ENCODE measurements at places on chromosomes 7 and 10. TPM values are rescaled to one million over a fixed set of nuclear protein-coding genes. Genes with fewer than 3 reads are reported as not detected.
A peak's percentile ranks its signal among the peaks of the same experiment; 100 is the strongest.

The MTG1 gene
- total RNA-seq: 25.9 TPM

DNA sequence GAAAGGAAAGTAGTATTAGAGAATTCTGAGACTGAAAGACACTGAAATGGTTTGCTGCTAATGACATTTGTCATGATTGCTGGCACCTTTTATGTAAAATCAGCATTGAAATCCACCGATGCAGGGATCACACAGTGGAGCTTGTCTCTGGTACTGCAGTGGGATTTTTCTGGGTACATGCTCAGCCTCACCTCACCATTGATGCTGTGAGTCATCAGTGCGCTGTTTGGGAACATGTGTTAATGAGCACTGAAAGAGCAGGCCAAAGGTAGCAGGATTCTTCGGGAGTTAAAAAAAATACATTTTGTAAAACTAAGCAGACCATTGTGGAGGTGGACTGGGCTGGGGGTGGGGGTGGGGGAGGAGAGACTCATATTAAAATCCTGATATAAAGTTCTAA, 174.9 kb downstream of the CREB5 start:
- no peak for DNase-seq

DNA sequence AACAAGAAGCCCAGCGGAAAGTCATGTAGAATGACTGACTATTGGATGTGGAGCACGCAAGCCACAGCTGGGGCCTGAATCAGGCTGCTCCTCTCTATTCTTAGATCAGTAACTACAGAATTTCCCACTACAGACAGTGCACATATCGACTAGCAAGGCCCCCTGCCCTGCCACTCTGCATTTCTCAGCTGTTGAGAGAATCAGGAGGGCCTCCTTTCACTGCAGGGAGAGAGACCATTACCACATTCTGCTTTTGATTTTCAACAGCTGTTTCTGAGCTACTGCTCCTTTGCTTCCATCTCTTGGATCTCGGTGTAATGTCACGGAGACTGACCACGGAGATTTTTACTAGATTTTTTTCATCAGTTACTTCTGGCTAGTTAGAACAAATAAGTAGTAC, 73.8 kb downstream of the PON1 start:
- no peak for DNase-seq

- no peak for DNase-seq
Measured at GRCh38 chr7:70457883-70458680, 673.9 kb upstream of the GALNT17 start.

DNA sequence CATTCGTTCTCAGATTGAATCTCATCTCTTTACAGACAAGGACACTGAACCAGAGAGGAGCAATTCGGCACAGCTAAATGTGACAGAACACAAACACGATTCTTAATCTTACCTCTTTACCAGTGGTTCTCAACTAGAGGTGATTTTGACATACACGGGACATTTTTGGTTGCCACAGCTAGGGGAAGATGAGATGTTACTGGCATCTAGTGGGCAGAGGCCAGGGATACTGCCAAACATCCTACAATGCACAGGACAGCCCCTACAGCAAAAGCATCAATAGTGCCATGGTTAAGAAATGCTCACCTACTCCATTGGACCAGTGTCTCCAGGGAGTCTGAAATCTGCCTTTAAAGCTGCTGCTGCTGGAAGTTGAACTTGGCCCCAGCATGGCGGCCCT, 27.3 kb downstream of the PDE1C start:
- DNase-seq: no peak

- no peak for DNase-seq
Measured at GRCh38 chr7:149751043-149751775, 22.2 kb downstream of the ZNF467 start.

The HNRNPH3 gene
- total RNA-seq: 121 TPM

- DNase-seq: no peak
Measured at GRCh38 chr10:51083356-51083853, 9.1 kb downstream of the PRKG1 start.

The MRPS24 gene
- 53.6 TPM for total RNA-seq

GRCh38 chr10:110498982-110499795, 1.5 kb downstream of the DUSP5 start:
- DNase-seq: no peak

- no peak for DNase-seq
Measured at GRCh38 chr7:37546677-37547076, 98.0 kb upstream of the ELMO1 start.

The CEP55 gene
- 1.4 TPM for total RNA-seq

The MEPCE gene
- total RNA-seq: 31.8 TPM

- no peak for DNase-seq
Measured at GRCh38 chr7:98249106-98249505, 2.9 kb downstream of the TECPR1 start.

DNA sequence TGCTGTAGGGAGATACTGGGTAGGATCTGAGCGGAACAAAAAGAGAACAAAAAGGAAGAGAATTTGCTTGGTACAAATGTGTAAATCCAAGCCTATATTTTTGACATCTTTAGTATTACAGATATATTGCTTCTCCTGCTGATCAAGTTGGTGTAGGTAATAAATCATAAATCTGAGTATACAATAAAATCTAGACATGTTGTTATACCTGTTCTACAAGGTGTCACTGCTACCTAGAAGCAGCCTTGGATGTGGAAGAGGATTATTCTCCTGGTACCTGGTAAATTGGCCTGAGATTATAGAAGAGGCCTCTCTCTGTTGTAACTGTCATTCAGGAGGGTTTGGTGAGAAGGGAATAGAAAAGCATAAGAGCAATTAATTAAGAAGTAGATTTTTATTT, 89.9 kb upstream of the LSM8 start:
- no peak for DNase-seq

- DNase-seq: no peak
Measured at GRCh38 chr7:142805350-142806021, 34.7 kb downstream of the PRSS2 start.

The RPEL1 gene
- total RNA-seq: not detected

- DNase-seq: no peak
Measured at GRCh38 chr7:18866359-18867036, 250.9 kb downstream of the TWIST1 start.

The HMX3 gene
- total RNA-seq: not detected

DNA sequence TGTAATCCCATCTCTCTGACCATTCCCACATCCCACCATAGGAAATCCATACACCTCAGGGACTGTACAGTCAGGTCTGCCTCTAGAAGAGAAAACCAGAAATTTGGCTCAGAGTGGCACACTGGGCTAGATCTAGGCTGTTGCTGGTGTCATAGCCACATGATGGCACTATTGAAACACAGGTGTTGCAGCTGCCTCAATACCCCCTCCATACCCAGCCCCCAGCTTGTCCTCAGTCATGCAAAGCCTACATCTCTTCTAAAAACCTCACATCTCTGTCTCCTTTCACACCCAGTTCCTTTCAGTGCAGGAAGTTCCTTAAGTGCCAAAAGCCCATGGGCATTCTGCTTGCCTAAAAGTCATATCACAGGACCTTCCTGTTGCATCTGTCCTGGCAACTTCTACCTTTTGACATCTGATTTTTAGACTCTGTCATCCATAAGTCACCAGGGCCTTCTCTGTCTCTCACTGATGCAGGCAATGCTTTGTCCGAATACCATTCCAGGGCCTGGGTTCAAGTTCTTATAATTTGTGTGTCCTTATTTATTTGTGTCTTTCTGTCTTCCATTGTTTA, 27.0 kb upstream of the HIBADH start:
- DNase-seq: no peak

The PRR15 gene
- total RNA-seq: 1.6 TPM

The HPSE2 gene
- 6.3 TPM for total RNA-seq

DNA sequence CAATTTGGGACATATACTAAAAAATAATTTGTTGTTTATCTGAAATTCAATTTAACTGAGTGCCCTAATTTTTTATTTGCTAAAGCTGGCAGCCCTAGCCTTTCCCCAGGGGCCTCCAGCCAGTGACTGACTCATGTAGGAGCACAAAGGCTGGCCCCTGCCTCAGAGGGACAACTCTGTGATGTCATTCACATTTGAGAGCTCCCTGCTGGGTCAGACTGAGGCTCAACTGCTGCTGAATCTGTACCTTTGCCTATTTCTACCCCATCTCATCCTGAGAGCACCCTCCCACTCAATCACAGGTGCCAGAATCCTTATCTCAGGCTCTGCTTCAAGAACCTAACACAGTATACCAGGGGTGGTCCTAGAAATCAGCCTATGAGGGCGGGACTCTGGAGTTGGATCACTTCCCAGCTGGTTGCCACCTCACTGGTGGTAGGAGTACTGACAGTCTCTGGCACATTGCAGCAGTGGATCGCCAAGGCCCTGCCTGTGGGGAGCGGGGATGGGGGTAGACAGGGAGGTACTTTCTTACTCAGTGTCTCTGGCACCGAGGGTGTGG, 11.6 kb downstream of the GCK start:
- no peak for DNase-seq

DNA sequence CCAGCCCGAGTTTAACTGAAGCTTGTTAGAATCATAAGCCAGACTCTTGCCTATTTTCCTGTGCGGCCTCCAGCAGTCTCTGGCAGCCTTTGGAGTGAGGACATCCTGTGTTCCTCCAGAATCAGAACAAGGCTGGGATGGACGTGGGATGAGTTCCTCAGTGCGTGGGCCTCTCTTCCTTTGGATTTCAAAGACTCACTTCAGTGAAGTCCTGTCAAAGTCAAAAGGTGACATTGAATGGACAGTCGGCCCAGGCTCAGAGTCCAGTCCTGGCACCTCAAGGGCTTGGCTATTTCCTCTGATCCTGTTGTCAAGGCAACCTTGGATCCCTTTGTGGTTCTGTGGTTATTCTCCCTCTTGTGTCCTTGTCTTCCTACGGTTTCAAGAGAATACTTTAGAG, 21.4 kb upstream of the SMC3 start:
- DNase-seq: no peak

- no peak for DNase-seq
Measured at GRCh38 chr10:119737823-119738222, 12.0 kb downstream of the INPP5F start.

The TLL2 gene
- 0.12 TPM for total RNA-seq

- DNase-seq: no peak
Measured at GRCh38 chr10:16984242-16984641, 145.4 kb downstream of the CUBN start.

- no peak for DNase-seq
Measured at GRCh38 chr10:96831200-96831866, 765 bp upstream of the LCOR start.

The AKAP9 gene
- total RNA-seq: 81.2 TPM

DNA sequence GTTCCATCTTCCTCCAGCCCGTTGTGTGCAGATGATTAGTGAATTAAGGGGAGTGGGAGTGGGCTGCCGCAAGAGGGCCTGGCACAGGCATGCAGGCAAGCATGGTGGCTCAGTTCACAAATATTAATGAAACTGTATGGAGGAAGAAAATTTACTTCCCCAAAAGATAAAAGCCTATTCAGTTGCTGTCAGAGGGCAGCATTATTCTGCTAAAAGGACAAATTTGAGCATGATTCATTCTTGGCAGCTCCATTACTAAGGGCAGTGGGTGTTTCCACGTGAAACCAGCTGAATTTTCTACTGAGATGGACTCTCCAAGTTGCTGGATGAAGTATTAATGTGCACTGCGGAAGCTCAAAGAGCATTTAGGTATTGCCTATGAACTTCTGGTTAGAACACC, 90.9 kb upstream of the WDR11 start:
- DNase-seq: no peak

The CHCHD2 gene
- 187 TPM for total RNA-seq

- DNase-seq: no peak
Measured at GRCh38 chr10:71203124-71203523, 9.2 kb upstream of the UNC5B start.

- no peak for DNase-seq
Measured at GRCh38 chr7:46746695-46747687, 825.9 kb upstream of the IGFBP3 start.

DNA sequence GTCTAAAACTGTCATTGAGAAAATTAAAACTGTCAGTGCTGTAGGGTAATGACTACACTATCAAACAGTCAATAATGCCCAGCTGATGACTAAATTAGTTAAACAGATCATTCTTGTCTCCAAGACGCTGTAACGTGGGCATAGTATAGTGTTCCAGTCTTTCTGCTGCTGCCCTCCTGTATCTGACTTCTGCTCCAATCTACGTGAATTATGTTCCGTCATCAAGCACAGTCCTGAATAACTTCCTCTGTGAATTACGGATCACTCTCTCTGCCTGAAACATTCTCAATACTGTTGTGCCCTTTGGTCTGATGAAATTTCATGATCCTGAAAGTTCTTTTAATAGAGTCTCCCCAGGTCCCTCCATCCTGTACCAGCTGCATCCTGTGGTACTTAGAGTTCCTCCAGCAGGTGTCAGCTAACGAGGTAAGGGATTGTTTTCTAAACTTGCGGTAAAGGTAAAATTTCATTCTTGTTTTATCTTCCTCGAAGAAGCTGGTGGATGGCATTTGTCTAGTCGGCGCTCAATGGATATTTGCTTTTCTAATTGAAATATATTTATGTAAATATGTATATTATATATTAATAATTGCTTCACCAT, 393.5 kb upstream of the ADARB2 start:
- no peak for DNase-seq

GRCh38 chr7:68785036-68785435, 813.2 kb upstream of the AUTS2 start:
- DNase-seq: no peak

DNA sequence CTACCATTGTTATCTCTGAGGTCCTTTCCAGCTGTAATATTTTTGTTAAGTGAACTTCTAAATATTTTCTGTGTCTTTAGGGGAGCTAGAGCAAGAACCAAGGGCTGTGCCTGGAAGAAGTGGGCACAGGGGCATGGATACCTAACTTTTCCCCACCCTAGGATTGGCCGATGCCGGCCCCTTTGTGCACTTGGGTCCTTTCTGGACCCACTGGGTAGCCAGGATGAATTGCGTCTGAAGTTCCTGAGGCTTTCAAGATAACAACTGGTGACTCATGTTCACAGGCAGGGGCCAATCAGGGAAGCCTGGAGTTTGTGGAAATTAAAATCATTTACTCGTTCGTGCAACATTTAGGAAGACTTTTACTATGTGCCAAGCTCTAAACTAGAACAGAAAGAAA, 758 bp downstream of the DPCD start:
- DNase-seq: peak; percentile 36

The FAM107B gene
- total RNA-seq: 34.8 TPM

- no peak for DNase-seq
Measured at GRCh38 chr7:20980232-20980631, 193.5 kb upstream of the SP8 start.

The PRKG1 gene
- 199 TPM for total RNA-seq

DNA sequence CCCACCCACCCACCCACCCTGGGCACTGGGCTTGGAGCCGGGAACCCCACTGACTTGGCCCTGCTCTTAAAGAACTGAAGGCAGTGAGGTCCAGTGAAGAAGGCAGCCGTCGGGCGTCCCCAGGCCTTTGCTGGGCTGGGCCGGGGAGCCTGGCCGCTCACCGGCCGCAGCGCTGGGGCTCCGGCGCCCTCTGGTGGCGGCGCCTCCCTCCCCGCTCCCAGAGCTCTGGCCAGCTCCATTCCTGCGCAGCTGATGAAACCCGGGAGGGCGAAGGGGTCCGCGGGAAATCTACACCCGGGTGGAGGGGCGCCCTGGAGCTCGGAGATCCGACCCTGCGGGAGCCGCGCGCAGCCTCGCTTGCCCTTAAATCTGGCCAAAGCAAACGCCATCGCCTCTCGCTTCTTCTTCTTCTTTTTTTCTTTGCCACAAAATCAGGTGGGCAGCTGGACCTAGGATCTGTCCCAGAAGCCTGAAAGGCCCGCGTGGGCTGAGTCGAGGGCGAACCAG, 1.7 kb upstream of the CXCL12 start:
- DNase-seq: peak; percentile 90

The LBX1 gene
- not detected for total RNA-seq

- DNase-seq: no peak
Measured at GRCh38 chr7:33196221-33196620, 66.9 kb downstream of the BBS9 start.

The PTPN12 gene
- total RNA-seq: 128 TPM
